ENCODE measurements at places on chromosomes 2 and 18. TPM values are rescaled to one million over a fixed set of nuclear protein-coding genes. Genes with fewer than 3 reads are reported as not detected.

- DNase-seq: no peak
Measured at GRCh38 chr2:69979902-69980807, 18.7 kb upstream of the ASPRV1 start.

- DNase-seq: no peak
Measured at GRCh38 chr2:144484201-144484948, 35.5 kb downstream of the ZEB2 start.

GRCh38 chr2:179985163-179985820, 21.8 kb downstream of the CWC22 start:
- no peak for DNase-seq

- DNase-seq: no peak
Measured at GRCh38 chr2:204340511-204340910, 204.8 kb upstream of the PARD3B start.

GRCh38 chr2:26754972-26755670, 9.0 kb upstream of the SLC35F6 start:
- no peak for DNase-seq

The C2orf66 gene
- not detected for total RNA-seq

The GALR1 gene
- total RNA-seq: 0.07 TPM

The REG3G gene
- total RNA-seq: 0.30 TPM

DNA sequence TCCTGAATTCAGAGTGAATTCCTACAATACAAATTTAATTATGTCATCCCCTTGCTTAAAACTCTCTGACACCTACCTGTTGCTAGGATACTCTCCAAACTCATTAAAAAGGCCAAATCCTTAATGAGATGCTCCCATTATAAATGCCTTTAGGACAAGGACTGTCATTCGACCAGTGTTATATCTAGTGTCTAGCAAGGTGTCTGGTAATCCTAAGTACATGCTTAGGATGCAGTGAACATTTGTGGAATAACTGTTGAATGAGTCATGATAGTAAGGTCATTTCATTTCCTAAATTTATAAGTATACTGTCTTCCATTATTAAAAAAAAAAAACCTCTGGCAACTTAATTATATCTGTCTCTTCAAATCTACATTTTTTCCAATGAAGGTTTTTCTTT, 588.9 kb upstream of the NRXN1 start:
- no peak for DNase-seq

The LAMA3 gene
- total RNA-seq: 0.50 TPM

- DNase-seq: no peak
Measured at GRCh38 chr2:38068234-38068633, 7.7 kb downstream of the CYP1B1 start.

- no peak for DNase-seq
Measured at GRCh38 chr2:23280401-23280800, 104.6 kb upstream of the KLHL29 start.

The CCDC68 gene
- total RNA-seq: 0.23 TPM

DNA sequence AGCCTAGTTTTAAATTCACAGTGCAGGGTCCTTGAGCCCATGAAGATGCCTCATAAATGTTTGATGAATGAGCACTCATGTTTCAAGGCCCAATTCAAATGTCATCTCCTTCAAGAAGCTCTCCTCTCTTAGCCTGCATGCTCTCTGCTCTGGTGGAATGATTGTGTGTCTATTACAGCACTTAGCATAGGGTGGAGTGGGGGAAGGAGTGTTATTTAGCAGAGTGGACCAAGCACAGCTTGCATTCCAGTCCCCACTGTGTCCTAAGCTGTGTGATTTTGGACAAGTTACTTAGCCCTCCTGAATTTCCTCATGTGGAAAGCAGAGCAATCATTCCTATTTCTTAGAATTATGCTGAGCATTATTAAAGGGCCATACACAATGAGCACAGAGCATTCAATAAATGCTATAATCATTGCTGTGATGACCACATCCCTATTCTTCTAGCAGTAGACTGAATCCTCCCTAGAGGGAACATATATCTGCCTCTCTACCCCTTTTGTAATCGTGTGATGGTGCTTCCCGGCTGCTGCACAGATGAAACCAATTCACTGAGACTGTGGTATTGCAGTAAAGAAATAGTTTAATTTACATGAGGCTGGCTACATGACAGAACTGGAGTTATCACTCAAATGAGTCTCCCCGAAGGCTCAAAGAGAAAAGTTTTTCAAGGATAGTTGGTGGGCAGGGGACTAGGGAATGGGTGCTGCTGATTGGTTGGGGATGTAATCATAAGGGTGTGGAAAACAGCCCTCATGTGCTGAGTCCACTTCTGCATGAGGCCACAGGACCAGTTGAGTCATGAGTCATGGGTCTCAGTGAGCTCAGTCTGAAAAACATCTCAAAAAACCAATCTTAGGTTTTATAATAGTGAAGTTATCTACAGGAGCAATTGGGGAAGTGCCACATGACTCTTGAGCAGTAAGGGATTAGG, 173.4 kb upstream of the NDUFV2 start:
- DNase-seq: no peak

DNA sequence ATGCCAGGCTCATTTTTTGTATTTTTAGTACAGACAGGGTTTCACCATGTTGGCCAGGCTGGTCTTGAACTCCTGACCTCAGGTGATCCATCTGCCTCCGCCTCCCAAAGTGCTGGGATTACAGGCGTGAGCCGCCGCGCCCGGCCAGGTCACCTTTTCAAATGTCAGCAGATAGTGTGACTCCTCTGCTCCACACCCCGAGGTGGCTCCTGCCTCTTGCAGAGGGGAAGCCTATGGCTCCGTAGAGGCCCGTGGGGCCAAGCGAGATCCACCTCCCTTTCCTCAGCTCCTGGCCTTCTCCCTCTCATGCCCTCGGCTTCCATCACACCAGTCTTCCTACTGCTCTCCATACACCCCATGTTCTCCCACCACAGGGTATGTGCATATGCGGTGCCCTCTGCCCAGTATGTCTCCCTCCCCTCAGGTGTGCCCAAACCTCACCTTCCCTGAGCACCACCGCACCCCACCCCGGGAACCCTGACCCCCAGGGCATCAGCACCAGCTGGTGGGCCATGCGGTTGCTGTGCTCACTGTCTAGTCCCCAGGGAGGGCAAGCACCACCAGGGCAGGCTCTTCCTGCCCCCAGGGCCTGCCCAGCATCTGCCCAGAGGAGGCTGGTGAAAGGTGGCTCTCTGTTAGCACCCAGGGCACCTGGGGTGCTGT, 10.7 kb downstream of the GPR17 start:
- no peak for DNase-seq

The DHX57 gene
- total RNA-seq: 30.3 TPM

All from WTC11 (cell line).